Left kidney (tissue), 8 donors: ENCODE measurements at places on chromosomes 3 and 15. TPM values are rescaled to one million over a fixed set of nuclear protein-coding genes. Genes with fewer than 3 reads are reported as not detected.

CLDN18 gene
- 2.7 TPM for polyA plus RNA-seq

IQSEC1 gene
- 32.1 TPM for polyA plus RNA-seq

KNG1 gene
- polyA plus RNA-seq: 56.9 TPM

PP2D1 gene
- polyA plus RNA-seq: 1.1 TPM

ICE2 gene
- 99.1 TPM for polyA plus RNA-seq

FRMD5 gene
- 1.8 TPM for polyA plus RNA-seq

STAC gene
- polyA plus RNA-seq: 12.5 TPM

SOX14 gene
- polyA plus RNA-seq: not detected

SLC28A1 gene
- 7.5 TPM for polyA plus RNA-seq

CHSY1 gene
- polyA plus RNA-seq: 47.1 TPM

DUOXA2 gene
- polyA plus RNA-seq: not detected
